HFFc6 (cell line): ENCODE measurements at places on chromosomes 3 and 15.

- no peak overlapping the region for H3K27ac ChIP-seq
- peaks cover 19% of the 10 kb centered on the region for H3K27me3 ChIP-seq
- no peak for DNase-seq
- H3K36me3 ChIP-seq: no peaks in the 10 kb centered on the region
- no peaks in the 10 kb centered on the region for H3K4me1 ChIP-seq
Measured at GRCh38 chr3:65334045-65334665, 646.4 kb upstream of the ADAMTS9 start.

DNA sequence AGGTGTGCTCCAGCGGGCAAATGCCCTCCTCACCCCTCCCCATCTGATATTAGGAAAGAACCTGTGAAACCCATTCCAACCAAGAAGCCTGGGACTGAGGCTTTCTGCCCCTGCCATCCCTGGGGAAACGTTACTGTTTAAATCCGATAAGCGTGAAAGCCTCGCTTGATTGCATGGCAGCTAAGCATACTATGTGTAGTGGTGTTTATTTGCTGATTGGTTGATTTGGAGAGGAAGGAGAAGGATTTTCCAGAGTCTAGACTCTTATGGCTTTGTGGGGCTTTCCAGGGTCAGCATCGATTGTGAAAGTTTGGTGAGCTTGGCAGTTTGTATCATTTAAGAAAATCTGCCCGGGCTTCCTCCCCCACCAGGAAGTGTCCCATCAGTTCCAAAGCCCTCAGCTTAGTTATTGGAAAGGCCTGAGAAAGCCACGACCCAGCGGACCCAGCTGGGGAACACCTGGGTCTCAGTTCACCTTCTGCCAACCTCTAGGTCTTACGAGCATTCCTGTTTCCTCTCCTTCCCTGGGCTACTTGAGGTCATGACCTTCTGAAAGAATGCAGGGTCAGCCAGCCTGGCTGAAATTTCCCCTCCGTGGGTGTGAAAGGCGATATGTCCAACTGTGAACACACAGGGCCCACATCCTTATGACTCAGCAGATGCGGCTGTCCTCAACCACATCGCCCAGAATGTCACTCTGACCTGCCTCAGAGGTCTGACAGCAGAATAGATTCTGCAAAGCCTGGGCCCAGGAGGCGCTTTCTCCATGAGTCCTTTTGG, 62.8 kb upstream of the HERC1 start:
- H3K4me3 ChIP-seq: peak overlapping the region; percentile 16; the same call in 1 of the 2 replicates
- H3K36me3 ChIP-seq: no peaks in the 10 kb centered on the region
- peaks cover 17% of the 10 kb centered on the region for H3K27me3 ChIP-seq
- H3K4me1 ChIP-seq: peaks cover 16% of the 10 kb centered on the region
- peak; percentile 37 for DNase-seq

- no peaks in the 10 kb centered on the region for H3K27me3 ChIP-seq
- H3K4me3 ChIP-seq: no peak overlapping the region
- H3K27ac ChIP-seq: no peak overlapping the region
- H3K36me3 ChIP-seq: no peaks in the 10 kb centered on the region
- DNase-seq: no peak
Measured at GRCh38 chr3:98259707-98260106, 4.3 kb upstream of the OR5H6 start.

DNA sequence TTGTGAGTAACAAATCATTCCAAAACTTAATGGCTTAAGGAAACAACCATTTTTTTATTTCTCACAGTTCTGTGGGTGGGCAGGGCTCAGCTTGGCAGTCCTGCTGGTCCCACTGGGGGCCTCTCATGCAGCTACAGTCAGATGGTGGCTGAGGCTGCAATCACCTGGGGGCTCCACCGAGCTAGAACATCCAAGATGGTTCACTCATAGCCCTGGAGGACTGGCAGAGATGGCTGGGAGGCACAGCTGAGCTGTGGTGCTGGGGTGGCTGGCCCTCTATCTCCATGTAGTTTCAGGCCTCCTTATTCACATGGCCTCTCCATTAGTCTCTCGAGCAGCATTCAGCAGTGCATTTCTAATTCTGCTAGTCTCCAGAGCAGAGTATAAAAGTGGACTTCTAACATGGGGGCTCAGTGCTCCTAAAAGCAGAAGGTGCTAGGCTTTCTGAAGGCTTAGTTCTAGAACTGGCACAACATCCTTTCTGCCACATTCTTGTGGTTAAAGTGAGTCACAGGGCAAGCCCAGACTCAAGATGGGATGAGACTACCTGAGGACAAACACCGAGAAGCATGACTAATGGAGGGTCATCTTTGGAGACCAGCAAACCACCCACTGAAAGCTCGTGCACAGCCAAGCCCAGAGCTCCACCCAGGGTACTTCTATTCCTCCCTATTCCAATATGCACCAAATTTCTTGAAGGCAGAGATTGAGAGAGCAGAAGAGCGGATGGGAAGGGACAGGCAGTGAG, 6.3 kb downstream of the CAV3 start:
- DNase-seq: peak; percentile 88
- peak overlapping the region; percentile 72 for H3K27ac ChIP-seq
- peak overlapping the region; percentile 27; the same call in 1 of the 2 replicates for H3K4me3 ChIP-seq
- peaks cover 4% of the 10 kb centered on the region for H3K27me3 ChIP-seq
- no peaks in the 10 kb centered on the region for H3K36me3 ChIP-seq

DNA sequence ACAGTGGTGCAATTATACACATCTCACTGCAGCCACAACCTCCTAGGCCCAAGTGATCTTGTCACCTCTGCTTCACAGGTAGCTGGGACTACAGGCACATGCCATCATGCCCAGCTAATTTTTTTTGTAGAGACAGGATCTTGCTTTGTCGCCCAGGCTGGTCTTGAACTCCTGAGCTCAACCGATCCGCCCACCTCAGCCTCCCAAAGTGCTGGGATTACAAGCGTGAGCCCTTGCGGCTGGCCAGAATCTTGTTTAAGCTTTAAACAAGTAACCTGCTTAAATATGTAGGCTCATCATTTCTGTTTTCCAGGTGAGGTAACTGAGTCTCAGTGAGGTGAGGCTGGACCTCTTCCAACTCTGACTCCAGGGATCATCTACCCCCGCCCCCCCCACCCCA, 7.7 kb upstream of the PSTPIP1 start:
- DNase-seq: no peak
- H3K36me3 ChIP-seq: no peaks in the 10 kb centered on the region
- peaks cover 34% of the 10 kb centered on the region for H3K27me3 ChIP-seq
- no peak overlapping the region for H3K27ac ChIP-seq
- H3K4me3 ChIP-seq: no peak overlapping the region

- peaks cover 12% of the 10 kb centered on the region for H3K36me3 ChIP-seq
- peak overlapping the region; percentile 78 for H3K27ac ChIP-seq
- H3K27me3 ChIP-seq: peaks cover 2% of the 10 kb centered on the region; the same call in 1 of the 2 replicates
- peak; percentile 86 for DNase-seq
- peaks cover 73% of the 10 kb centered on the region for H3K4me1 ChIP-seq
Measured at GRCh38 chr15:75171408-75171807, 30.3 kb upstream of the C15orf39 start.

DNA sequence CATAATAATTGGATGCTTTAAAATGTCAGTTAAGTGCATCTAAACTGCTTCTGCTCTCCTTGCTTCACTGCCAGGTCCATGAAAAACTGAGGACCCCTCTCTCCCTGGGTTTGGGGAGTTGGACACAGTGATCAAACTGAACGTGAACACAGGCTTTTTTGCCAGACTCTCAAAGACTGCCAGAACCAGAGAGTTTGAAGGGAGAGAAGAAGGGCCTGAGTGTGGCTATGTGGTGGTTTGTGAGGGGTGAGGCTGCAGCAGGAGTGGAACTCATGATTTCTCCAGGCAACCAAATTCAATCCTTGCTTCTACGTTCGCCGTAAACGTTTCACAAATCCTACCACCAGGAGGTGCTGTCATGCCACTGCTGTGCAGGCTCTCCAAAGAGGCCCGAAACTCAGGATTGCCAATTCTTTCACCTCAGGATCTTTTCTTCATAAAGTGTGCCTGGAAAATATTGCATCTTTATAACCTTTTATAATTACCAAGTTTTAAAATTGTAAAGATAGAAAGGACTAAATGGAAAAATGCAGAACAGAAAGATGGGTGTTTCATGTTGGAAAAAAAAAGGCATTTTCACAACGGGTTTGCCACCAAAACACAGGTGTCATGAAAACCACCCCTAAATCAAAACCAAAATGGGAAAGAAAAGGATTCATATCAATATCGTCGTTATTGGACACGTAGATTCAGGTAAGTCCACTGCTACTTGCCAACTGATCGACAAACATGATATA, 19.7 kb downstream of the TM4SF4 start:
- peaks cover 36% of the 10 kb centered on the region for H3K4me1 ChIP-seq
- no peak overlapping the region; the same call in 1 of the 2 replicates for H3K27ac ChIP-seq
- peak; percentile 46 for DNase-seq
- H3K4me3 ChIP-seq: peak overlapping the region; percentile 22
- H3K27me3 ChIP-seq: peaks cover 3% of the 10 kb centered on the region; the same call in 1 of the 2 replicates

GRCh38 chr3:193564012-193564411, 9.3 kb upstream of the ATP13A4 start:
- no peaks in the 10 kb centered on the region for H3K4me1 ChIP-seq
- H3K4me3 ChIP-seq: no peak overlapping the region
- H3K27me3 ChIP-seq: peaks cover 9% of the 10 kb centered on the region

GRCh38 chr3:121542924-121543323, 2.9 kb downstream of the POLQ start:
- DNase-seq: no peak
- peaks cover 3% of the 10 kb centered on the region; the same call in 1 of the 2 replicates for H3K27me3 ChIP-seq

- no peaks in the 10 kb centered on the region for H3K36me3 ChIP-seq
- peak; percentile 65 for DNase-seq
- peaks cover 53% of the 10 kb centered on the region for H3K4me1 ChIP-seq
Measured at GRCh38 chr3:162141272-162141791, 644.7 kb downstream of the OTOL1 start.

- peaks cover 33% of the 10 kb centered on the region for H3K4me1 ChIP-seq
- DNase-seq: no peak
- peak overlapping the region; percentile 36; the same call in 1 of the 2 replicates for H3K4me3 ChIP-seq
Measured at GRCh38 chr3:87398168-87398801, 121.9 kb upstream of the POU1F1 start.

DNA sequence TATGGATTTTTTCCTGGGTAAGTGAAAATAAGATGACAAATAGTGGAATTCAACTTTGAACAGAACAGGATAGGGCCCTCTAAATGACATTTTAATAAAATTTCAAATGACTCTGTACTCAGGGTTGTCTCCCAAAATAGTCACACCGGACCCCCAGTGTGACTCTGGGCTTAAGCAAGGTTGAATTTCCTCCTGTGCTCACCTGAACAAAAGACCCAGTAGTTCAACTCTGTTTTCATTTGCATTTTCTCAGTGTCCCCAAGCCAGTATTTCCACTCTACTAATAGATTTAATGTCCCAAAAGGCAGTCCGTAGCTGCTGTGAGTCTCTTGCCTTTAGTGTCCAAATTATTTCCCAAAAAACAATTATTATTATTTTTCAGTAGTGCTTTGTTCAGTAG, 296.6 kb downstream of the PLOD2 start:
- H3K4me1 ChIP-seq: no peaks in the 10 kb centered on the region
- H3K27ac ChIP-seq: no peak overlapping the region
- no peak for DNase-seq
- no peaks in the 10 kb centered on the region for H3K27me3 ChIP-seq
- H3K36me3 ChIP-seq: no peaks in the 10 kb centered on the region

DNA sequence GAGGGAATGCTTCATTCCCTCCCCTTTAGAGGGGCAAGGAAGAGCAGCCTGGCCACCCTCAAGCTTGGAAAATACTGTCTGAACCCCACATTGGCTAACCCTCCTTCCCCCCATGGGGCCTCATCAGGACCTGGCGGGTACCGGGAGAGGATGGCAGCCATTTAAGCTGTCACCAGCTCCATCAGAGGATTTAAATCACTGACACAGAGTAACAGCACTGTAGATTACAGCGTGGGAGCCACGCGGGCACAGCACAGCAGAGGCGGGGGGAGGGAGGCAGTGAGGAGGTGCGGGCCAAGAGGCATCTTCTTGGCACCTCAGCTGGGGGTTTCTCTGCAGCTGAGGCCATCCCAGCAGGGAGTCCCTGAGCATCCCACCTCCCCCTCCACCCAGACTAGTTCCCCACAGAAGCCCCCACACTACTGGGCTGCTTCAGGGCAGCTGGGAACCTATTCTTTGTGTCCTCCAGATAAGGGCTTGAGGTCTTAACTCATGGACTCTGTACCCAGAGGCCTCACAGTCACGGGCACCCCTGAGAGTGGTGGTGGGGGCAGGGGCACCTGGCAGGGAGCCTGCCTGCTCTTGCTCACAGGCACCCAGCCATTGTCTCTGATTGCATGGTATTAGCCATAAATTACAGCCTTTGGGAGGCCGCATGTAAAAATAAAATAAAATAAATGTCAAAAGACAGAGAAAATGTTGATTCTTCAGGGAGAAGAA, 21.9 kb upstream of the CACNA2D2 start:
- H3K36me3 ChIP-seq: no peaks in the 10 kb centered on the region
- peaks cover 5% of the 10 kb centered on the region; the same call in 1 of the 2 replicates for H3K4me1 ChIP-seq
- no peak overlapping the region for H3K4me3 ChIP-seq

GRCh38 chr3:72319194-72320094, 528.8 kb downstream of the SHQ1 start:
- H3K4me3 ChIP-seq: no peak overlapping the region
- DNase-seq: peak; percentile 58
- peak overlapping the region; percentile 62 for H3K27ac ChIP-seq
- no peaks in the 10 kb centered on the region for H3K36me3 ChIP-seq
- H3K27me3 ChIP-seq: no peaks in the 10 kb centered on the region; the same call in 1 of the 2 replicates
- H3K4me1 ChIP-seq: peaks cover 29% of the 10 kb centered on the region

DNA sequence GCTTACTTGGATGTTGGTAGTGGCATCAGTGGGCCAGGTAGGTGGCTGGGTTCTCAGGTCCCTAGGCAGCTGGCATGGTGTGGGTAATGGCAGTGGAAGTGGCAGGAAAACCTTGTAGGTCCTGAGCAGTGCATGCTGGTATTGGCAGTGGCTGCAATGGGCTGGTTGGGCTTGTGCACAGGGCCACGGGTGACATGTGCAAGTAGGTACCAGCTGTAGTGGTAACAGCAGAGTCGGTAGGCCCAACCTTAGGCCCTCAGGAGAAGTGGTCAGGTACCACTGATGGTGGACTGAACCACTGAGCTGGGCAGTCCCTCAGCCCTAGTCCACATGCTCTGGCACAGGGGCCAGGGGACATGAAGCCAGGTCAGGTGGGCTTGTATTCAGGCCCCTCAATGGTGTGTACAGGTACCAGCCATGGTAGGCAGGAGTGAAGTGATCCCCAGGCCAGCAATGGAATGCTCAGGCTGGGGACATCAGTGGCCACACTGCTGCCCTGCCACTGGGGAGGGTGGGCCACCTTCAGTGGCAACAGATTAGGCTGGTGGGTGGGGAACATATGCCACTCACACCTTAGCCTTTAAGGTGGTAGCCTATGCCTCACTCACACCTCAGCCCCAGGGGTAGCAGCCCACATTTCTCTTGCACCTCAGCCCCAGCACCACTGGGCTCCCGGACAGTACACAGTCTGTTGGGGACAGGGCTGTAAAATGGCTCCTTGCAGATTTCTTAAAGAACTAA, 118.1 kb downstream of the LRRK1 start:
- H3K27me3 ChIP-seq: no peaks in the 10 kb centered on the region
- DNase-seq: no peak
- peaks cover 36% of the 10 kb centered on the region for H3K36me3 ChIP-seq
- no peak overlapping the region for H3K27ac ChIP-seq
- no peak overlapping the region for H3K4me3 ChIP-seq

DNA sequence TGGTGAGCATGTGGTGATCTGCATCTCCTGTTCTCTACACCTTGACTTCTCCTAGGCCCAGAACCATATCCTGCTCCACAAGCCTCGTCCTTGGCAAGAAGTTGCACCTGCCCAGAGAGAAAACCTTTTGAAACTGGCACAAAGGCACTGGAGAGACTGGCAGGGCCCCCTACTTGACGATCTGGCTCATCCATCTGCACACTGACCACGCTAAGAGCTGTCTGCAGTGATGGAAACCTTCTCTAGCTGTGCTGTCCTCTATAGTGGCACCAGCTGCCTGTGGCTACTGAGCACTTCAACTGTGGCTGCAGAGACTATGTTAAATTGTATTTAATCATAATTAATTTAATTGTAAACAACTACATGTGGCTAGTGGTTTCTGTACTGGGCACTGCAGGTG, 26.2 kb upstream of the SRP14 start:
- H3K27me3 ChIP-seq: peaks cover 3% of the 10 kb centered on the region; the same call in 1 of the 2 replicates
- no peaks in the 10 kb centered on the region for H3K36me3 ChIP-seq
- no peak for DNase-seq
- H3K4me3 ChIP-seq: no peak overlapping the region
